OCI-M1 (cell line): ENCODE measurements at places on chromosomes 7 and 10.

- no peak for DNase-seq
These were observed 57.0 kb downstream of the DNAJC12 start for GRCh38 chr10:67780759-67781538.

DNA sequence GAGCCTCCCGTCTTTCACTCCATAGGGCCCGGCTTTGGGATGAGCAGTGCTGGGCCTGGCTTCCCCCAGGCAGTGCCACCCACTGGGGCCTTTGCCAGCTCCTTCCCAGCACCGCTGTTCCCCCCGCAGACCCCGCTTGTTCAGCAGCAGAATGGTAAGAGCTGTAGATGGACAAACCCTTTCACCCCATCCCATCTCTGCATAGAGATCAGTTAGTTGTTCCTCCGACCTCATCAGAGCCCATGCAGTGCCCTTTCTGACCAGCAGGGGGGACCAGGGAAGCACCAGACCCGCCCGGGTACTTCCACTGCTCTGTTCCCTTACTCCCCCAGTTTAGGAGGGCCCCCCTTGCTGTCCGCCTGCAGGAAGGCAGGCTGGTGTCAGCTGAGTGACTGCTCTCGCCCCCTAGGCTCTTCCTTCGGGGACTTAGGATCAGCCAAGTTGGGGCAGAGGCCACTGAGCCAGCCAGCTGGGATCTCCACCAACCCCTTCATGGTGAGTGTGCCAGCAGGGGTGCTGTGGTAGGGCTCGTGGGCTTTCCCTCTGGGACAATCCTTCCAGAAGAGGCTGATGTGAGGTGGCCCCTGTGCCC, 9.8 kb downstream of the SAP25 start:
- DNase-seq = peak; percentile 91

DNA sequence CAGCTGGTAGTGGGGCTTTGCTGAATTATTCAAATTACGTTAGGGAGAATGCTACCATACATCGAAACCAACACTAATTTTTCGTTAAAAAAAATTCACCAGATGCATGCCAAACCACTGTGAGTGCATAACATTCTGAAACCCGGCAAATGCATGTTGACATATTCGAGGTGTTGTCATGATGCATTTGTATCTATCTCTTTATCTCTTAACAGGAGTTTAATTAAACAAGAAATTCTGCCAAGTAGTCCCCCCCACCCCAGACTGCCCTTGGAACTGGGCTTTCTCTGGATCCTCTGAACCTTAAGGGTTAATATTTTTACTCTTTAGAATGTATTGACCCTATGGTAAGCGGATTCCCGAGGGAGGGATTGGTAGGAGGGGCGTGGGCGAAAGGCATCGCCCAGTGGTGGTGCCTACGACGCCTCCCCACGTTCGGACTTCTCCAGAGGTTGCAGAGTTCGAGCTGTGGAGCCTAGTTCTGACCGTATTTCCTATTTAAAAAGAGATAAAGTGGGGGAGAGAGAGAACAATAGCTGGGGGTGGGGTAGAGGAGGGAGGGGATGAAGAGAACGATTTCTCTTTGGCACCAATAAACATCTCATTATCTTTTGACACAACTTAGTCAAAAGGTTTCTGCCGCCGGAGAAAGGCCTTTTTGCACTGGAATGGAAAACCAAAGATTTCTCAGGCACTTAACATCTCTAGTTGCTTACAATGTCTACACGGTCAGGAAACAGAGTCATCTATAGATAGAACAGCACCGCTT, 7.2 kb downstream of the DLX6 start:
- DNase-seq = no peak

DNA sequence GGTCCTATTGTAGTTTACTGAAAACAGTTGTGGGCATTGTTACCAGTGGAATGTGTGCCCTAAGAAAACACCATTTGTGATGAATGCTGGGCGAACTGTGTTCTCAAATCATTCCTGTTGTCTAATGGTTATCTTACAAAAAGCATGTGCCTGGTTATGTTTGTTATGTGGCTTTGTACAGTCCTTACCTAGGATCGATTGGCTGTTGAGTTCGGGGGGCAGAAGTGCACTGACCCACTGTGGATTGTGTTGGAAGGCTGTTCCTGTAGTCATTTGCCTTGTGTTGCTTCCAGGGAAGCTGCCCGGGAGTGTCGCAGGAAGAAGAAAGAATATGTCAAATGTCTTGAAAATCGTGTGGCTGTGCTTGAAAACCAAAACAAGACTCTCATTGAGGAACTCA, 84.3 kb downstream of the CREM start:
- DNase-seq = no peak

- DNase-seq = peak; percentile 68
These were observed 649 bp downstream of the IDE start for GRCh38 chr10:92573091-92573797.
